Muscle of leg (tissue), 16 donors: ENCODE measurements at places on chromosomes 1 and 21. TPM values are rescaled to one million over a fixed set of nuclear protein-coding genes. Genes with fewer than 3 reads are reported as not detected.
A peak's percentile ranks its signal among the peaks of the same experiment; 100 is the strongest.

- H3K36me3 ChIP-seq: peaks cover 82% of the 10 kb centered on the region
- H3K27ac ChIP-seq: no peak overlapping the region
- H3K4me3 ChIP-seq: no peak overlapping the region
- H3K27me3 ChIP-seq: no peaks in the 10 kb centered on the region
- no peak for DNase-seq
- H3K4me1 ChIP-seq: peaks cover 9% of the 10 kb centered on the region
These were observed 15.9 kb downstream of the TMEM63A start for GRCh38 chr1:225866061-225866837.

DNA sequence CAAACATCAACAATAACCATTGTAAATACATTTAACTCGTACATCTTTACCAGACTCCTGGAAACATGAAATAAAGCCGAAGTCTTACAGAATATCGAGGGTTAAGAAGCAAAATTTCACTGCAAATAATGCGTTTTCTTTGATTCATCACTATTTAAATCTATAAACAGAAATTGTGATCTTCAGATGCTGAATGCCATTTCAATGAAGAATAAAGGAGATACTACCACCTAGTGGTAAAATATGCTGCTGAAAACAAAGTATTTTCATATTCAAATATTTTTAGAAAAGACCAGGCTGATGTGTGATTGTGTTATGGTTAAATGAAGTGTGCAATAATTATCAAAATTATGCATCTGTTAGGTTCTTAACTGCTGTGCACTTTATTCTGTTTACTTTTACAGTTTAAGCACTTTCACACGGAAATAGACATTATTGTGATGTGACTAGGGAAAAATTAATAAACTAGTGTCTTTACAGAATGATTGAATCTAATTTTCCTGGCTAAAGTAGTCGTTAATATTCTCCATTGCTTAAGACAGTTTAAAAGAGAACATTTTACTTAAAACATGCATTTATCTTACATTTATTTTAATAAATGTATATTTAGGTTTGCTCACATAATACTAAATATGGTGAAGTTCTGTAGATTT is 1093.1 kb downstream of the MRPL39 start:
- H3K4me1 ChIP-seq: no peaks in the 10 kb centered on the region
- H3K27ac ChIP-seq: no peak overlapping the region
- no peaks in the 10 kb centered on the region for H3K36me3 ChIP-seq
- DNase-seq: peak; percentile 18

Gene GALE
- 27.4 TPM for total RNA-seq

DNA sequence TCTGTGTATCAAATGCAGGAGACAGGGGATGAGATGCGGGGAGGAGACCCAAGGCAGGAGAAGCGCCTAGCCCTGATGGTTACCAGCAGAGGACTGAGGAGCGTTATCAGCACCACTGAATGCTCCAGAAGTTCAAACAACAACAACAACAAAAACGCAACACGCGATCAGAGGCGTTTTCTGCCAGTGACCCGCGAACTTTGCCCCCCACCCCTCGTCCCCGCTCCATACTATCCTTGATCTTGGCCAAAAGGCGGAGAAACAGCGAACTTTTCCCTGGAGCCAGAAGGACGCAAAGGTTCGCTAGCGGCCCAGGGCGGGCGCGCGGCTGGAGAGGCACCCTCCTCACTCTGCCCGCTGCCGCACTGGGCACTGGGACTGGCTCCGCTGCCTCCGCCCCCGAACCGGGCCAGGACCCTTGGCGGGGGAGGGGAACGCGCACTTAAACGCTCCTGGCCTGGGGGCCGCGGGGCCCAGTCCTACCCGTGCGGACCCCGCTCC is 699 bp downstream of the ECHDC2 start:
- H3K36me3 ChIP-seq: no peaks in the 10 kb centered on the region
- peaks cover 5% of the 10 kb centered on the region for H3K4me1 ChIP-seq
- H3K27me3 ChIP-seq: peaks cover 29% of the 10 kb centered on the region

Gene MYBPH
- total RNA-seq: 109 TPM

Gene ZP4
- total RNA-seq: not detected
